ENCODE measurements at places on chromosomes 4 and X.

DNA sequence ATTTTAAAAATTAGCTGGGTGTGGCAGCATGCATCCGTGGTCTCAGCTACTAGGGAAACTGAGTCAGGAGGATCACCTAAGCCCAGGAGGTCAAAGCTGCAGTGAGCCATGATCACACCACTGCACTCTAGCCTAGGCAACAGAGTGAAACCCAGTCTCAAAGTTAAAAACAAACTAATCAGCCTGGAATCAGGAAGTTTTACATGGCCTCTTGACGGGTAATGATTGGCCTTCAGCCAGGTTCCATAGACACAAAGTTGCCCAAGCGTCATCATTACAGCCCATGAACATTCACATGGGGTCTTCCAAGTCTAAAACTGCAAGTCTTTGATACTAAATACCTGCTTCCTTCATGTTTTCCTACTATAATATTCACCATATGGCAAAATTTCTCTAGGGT lies 10.0 kb upstream of the RGN start:
- DNase-seq: no peak

GRCh38 chrX:101263766-101264165 lies 27.4 kb downstream of the TAF7L start:
- no peak for DNase-seq

DNA sequence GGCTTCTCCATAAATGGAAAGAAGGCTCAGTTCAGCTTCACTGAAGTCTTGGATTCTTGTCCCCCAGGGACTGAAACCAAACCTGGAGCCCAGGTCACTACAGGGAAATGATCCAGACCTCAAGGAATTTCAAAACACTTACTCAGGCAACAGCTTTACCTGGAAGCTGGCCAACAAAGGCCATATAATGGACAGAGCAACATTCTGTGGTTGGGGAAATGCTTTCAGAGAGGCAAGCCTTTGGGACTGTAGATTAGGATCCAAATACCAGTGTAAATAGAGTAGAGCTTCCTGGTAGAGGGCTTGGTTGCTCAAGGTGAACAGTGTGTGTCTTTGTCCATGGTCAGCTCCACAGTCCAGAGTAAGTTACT lies 57.0 kb upstream of the PROM1 start:
- DNase-seq: no peak

GRCh38 chr4:110989125-110989524 lies 366.2 kb upstream of the PITX2 start:
- no peak for DNase-seq
